Stimulated activated CD8-positive, alpha-beta memory T cell treated with anti-CD3 and anti-CD28 coated beads, Interleukin-15, amount 100 ng/mL, for 4 hours (primary cell): ENCODE measurements at places on chromosomes 7 and 10.

GRCh38 chr7:116198748-116199410, 11.5 kb upstream of the TES start:
- DNase-seq = no peak

DNA sequence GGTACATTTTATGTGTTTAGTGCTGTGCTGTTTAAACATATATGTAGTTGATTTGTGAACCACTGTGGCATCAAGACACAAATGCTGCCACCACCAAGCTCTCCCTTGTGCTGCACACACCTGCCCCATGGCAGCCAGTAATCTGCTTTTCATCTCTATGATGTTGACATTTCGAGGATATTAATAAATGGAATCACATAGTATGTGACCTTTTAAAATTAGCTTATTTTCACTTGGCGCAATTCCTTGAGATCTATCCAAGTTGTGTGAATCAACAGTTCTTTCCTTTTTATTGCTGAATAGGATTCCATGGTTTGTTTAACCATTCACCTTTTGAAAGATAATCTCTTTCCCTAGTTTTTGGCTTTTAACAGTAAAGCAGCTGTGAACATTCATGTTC, 73.1 kb downstream of the BMPR1A start:
- no peak for DNase-seq

- DNase-seq = no peak
Measured at GRCh38 chr10:125568156-125568555, 114.8 kb downstream of the TEX36 start.

DNA sequence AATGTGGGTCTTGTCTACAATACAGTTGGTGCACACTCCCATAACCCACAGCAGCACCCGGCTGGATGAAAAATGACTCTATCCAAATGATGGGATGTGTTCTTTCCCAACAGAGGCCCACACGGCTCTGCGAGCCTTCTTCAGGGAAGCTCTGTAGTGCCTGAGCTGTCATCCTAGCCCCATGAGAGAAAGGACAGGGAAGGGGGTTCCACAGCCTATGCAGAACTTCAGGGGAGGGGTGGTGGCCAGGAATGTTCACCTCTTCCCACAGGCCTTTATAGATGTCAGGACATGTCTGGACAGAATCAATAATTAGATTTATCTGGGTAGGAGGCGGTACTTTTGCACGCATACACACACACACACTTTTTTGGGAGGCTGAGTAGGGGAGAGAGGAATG, 109.0 kb downstream of the JCAD start:
- no peak for DNase-seq

- no peak for DNase-seq
Measured at GRCh38 chr7:21603972-21604749, 61.3 kb downstream of the DNAH11 start.

DNA sequence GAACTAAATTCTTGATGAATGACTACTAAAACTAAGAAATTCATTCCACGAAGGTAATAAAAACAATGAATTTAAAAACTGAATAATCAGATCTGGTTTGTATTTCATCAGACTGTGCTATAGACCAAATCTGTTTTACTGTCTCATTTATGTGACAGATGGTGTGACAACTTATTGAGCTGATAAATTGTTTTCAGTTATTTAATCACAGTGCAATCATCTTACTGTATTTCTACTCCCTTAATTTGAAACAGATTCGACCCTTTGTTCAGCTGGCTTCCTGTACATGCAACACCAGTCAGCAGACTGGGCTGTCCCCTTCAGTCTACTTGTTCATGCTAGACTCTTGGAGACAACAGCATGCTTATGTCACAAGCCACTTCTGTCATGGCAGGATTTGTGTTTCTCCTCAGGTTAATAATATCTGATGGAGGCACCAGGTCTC, 150.9 kb downstream of the MBL2 start:
- DNase-seq = no peak

GRCh38 chr10:78597796-78598555, 470.8 kb upstream of the ZMIZ1 start:
- DNase-seq = no peak

DNA sequence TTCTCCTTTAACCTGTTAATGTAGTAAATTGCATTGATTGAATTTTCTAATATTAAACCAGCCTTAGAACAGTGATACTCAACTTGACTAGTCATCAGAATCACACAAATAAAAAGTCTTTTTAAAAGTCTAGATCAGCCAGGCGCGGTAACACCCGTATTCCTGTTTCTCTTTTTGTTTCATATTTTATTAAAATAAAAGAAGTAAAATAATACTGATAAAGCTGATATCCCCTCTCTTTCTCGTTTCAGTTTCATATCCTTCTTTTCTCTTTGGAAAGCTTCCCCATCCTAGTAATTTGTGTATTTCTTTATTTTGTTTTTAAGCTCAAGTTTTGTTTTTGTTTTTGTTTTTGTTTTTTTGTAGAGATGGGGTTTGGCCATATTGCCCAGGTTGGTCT, 9.3 kb downstream of the SMO start:
- no peak for DNase-seq

- no peak for DNase-seq
Measured at GRCh38 chr7:139389774-139390173, 30.1 kb downstream of the LUC7L2 start.

DNA sequence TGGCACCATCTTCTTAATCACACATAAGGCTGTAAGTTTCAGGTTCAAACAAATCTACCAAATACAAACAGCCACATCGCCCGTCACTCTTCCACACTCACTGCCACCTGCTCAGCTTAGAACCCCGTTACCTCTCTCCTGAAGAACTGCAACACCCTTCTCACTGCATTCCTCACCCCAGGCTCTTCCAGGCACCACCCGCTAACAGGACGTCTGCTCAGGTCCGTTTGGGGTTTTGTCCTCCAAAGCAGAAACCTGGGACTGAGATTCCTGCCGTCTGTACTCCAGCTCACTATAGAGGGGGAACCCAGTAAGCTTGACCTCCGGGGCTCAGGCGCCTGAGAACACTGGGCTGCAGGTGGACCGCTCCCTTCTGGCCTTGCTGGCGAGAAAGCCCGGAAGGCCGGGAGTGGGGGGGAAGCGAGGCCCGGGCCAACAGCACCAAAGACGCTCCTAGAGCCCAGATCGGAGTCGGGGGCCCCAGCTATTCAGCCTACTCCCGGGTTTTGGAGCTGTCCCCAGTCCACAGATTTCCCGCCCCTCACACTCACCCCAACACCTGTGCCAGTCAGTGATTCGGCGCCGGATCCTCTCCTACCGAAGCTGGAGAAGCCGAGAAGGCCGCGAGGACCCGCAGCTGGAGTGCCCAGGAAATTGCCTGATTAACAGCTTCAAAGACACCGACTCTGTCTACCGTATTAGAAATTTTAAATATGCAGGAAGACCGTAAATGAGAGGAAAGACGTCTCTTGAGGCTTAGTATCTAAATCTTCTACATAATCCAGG, at the start of gene AP3M1:
TSS of gene AP3M1 (minus strand) at position 625 of the 786 bp plus-strand sequence. CDS start 12,449 bp downstream, outside the sequence.
- DNase-seq = peak; percentile 68

DNA sequence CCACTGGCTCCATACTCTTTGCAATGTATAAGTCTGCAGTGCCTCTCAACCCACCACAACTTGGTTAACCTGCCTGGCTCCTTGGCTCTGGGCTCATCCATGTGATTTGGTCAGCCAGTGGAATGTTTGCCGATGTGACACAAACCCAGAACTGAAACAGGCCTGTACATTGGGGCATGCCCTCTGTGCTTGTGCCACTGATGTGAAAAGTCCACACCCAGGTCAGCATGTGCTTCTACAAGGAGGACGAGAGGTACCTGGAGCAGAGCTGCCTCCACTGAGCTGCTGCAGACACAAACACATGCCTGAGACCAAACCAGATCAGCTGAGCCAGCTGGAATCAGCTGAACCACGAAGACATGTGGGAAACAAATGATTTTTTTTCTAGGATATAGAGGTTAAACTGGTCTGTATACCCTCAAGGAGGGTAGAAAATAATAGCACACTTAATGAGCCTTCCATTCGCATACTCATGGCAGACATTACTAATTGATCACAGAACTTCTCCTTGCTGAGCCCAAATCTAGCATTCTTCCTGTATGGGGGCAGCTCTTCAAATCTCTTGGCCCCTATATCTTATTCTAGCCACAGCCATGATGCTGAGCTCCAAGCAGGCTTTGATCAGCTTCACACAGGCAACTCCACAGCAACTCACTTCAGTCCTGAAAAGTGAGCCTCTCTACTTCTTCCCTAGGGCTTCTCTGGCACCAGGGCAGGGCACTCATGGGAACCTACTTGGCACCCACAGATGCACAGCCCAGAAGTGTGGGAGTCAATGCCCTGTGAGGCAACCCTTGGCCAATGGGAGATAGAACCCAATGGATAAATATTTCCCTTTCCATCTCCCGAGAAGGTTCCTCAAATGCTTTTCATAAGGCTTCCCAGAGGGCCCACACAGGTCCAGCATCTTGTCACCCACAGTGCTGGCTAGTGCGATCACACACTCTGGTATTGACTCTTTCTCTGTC, 18.6 kb downstream of the PYROXD2 start:
- DNase-seq = no peak

DNA sequence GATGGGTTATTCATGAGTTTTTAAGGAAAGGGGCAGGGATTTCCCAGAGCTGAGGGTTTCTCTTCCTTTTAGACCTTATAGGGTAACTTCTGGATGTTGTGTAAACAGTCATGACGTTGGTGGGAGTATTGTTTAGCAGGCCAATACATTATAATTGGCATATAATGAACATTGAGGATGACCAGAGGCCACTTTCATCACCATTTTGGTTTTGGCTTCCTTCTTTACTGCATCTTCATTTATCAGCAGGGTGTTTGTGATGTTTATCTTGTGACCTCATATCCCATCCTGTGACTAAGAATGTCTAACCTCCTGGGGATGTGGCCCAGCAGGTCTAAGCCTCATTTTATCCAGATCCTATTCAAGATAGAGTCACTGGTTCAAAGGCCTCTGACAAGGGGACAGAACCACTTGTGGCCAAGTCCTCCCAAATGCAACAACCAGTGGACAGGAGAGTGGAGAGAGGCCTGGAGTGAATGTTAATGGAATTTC, 77.3 kb upstream of the RPA3 start:
- no peak for DNase-seq

GRCh38 chr7:43540471-43540870, 42.4 kb upstream of the STK17A start:
- no peak for DNase-seq

GRCh38 chr7:124171068-124171467, 138.2 kb upstream of the TMEM229A start:
- DNase-seq = no peak

DNA sequence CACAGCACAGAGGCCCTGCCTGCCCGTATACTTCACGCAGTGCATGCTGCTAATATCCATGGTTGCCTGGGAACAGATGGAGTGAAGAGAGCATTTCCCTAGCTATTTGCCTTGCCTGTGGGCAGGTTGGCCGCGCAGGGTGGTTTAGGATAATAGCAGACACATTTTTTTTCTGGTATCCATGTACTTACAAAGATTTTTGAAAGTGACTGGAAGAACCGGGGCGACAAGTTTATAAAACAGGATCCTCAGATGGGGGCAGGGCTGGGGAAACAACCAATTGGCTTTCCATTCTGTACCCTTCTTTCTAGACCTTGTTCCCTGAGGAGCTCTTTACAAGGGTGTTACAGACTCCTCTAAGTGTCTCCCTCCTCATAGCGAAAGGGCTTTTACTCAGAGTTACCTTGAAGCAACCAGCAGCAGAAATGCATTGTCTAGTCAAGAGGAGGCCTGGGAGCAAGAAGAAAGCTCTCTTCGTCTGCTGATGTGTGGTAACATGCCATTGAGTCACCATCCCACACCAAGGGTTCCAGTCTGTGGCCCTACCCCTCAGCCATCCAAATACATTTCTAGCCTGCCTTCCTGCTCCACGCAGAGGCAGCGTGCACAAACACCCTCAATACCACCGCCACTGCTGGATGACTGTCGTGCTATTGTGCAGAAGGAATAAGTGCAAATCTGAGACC, 31.5 kb downstream of the MTURN start:
- no peak for DNase-seq

GRCh38 chr7:15778191-15778590, 91.7 kb upstream of the MEOX2 start:
- no peak for DNase-seq

DNA sequence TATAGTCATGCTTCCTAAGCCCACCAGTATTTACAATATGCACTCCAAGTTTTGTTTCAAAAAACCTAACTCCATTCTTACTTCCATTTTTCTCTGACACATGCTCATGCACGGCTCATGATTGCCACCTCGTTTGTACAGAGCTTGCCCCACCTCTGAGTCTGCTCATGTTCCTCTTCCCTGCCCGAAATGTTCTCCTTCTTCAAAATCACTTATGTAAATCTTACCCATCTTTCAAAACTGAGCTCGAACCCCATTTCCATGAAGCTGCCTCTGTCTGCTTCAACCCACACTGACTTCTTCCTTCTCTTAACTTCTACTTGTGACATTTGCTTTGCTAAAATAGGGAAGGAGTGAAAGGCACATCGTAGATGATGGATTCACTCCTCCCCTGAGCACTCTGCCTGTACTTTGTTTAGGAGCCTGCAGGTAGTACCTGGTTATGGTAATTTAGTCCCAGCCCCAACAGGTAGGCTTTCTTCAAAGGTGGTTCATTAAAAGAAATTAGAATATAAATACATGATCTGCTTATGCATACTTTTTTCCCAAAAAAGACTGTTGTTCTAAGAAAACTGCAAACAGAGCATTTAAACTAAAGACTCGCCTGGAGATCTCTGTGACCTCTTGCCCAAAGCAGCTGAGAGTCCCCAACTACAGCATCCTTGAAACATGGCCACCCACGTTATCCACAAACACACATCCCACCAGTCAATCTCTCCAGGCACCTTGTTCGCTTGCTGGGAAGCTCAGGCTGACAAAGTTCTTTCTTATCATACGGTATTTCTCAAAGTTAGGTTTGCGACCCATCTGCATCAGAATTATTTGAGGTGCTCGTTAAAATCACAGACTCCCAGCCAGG, 172.0 kb downstream of the DGKI start:
- no peak for DNase-seq

- DNase-seq = no peak
Measured at GRCh38 chr7:49766966-49767365, 6.5 kb upstream of the VWC2 start.

- DNase-seq = no peak
Measured at GRCh38 chr7:98621573-98622482, 4.7 kb downstream of the NPTX2 start.

GRCh38 chr7:93931655-93932054, 10.1 kb downstream of the GNG11 start:
- DNase-seq = no peak

DNA sequence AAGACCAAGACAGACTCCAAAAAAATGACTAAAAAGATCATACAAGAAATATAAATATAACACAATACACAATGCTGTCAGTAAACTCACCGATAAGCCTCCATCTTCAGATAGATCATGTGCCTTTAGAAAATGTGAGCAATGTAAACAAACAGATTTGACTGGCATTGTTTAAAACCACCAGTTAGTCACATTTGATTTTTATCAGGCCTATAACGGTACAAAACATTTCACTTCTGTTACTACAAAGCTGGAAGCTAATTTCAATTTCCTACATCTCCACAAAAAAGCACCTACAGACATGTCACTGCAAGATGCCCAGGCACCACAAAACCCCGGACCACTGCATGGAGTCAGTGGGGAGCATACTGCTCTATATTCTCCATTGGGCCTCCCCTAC, 18.9 kb downstream of the SGMS1 start:
- DNase-seq = no peak
